ENCODE measurements at places on chromosomes 2 and 18.

- no peak for DNase-seq
Observed at GRCh38 chr2:152383702-152384101, 48.7 kb downstream of the FMNL2 start.

- DNase-seq, result no peak
Observed at GRCh38 chr18:44716697-44717163, 36.0 kb downstream of the SETBP1 start.

- DNase-seq, result no peak
Observed at GRCh38 chr18:13500869-13501542, 225.4 kb downstream of the FAM210A start.

DNA sequence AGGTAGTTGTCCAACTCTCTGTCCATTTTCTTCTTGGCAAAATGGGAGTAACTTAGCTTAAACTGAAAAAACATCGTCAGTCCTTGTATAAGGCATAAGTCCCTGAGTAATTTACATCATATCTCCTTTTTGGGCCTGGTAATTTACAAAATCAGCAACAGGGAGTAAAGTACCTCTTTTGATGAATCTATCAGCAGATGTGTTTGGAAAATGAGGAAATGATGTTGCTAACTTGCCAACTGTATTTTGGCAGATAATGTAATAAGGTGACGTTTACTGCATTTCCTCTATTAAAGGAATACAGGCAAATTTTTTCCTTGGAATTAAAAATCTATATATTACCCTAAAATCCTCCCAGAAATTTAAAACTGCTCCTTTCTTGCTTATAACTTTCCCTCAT, 29.2 kb downstream of the ANKRD44 start:
- DNase-seq, result no peak

GRCh38 chr18:5415665-5416064, 120.1 kb upstream of the ZBTB14 start:
- no peak for DNase-seq

- DNase-seq, result no peak
Observed at GRCh38 chr2:160156665-160157064, 43.4 kb downstream of the ITGB6 start.

DNA sequence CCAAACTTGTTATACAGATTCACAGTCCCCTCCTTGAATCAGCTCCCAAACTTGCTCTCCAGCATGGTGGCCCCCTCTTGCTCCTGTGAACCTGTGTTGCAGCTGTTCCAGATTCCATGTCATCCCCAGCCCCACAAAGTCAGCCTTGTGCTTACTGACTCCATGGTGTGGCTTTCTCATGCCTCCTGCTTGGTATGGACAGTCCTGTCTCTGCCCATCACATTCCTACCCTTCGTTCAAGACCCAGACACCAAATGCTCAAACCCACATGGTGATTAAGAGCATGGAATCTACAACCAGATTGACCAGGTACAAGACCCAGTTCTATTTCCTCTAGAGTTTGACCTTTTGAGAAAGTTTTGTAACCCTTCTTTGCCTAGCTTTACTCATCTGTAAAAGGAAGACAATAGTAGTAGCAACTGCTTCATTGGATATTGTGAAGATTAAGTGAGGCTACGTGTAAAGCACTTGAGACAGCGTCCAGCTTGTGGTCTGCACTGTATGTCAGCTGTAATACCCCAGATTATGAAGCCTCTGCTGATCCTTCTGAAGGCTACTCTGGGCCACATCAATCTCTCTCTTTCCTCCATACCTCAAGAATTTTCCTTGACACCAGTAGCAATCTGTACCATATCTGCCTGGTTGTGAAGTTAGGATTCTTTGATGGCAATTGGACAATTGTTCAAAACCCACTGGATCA, 146.4 kb upstream of the HAAO start:
- DNase-seq, result no peak

GRCh38 chr18:68991286-68991685, 193.4 kb downstream of the CCDC102B start:
- DNase-seq, result no peak

- no peak for DNase-seq
Observed at GRCh38 chr2:152407204-152407721, 72.3 kb downstream of the FMNL2 start.

All from activated naive CD4-positive, alpha-beta T cell (primary cell).